ENCODE measurements at places on chromosomes 16 and 17.

DNA sequence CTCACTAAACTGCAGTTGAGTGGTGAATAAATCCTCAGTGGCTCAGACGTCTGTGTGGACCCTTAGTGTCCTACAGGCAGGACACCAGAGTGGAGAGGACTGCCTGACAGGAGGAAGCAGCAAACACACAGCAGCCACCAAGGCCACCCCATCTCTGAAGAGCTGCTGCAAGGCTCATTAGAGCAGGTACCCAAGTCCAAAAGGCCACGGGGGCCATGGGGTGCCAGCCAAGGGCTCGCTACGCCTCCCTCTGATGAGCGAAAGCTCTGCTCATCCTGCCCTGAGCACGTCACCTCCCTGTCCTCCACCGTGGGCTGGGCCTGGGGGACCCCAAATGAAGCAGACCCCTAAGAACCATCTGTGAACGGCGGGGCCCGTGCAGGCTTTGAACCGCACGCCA lies 70.1 kb upstream of the DOC2B start:
- no peak for DNase-seq

- DNase-seq: no peak
These were observed 70.2 kb upstream of the ZNF750 start for GRCh38 chr17:82910041-82910481.

GRCh38 chr16:51577621-51578303 lies 426.7 kb upstream of the SALL1 start:
- no peak for DNase-seq

DNA sequence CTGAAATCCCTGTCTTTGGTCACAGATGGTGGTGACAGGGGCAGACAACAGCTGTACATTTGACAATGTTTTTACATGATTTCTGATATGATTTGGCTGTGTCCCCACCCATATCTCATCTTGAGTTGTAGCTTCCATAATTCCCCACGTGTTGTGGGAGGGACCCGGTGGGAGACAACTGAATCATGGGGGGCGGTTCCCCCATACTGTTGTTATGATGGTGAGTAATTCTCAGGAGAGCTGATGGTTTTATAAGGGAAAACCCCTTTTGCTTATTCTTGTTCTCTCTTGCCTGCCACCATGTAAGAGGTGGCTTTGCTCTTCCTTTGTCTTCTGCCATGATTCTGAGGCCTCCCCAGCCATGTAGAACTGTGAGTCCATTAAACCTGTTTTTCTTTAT lies 353.9 kb downstream of the CPPED1 start:
- no peak for DNase-seq

DNA sequence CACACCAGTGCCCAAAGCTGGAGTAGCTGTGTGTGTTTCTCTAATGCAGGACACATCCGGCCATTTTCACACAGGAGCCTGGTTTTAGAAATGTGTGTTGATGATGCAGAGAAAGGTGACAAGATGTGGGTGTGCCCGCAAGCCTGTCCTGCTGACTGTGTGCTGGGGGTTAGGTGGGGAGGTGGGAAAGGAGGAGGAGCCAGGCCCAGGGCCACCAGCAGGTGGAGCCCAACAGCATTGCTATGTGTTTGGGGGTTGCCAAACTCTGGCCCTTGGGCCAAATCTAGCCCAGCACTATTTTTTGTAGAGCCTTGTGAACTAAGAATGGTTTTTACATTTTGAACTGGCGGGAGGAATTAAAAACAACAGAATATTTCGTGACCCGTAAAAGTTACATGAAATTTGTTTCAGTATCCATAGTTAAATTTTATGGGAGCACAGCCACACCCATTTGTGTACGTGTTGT lies 61.7 kb upstream of the LGALS9 start:
- no peak for DNase-seq

GRCh38 chr17:81164371-81165245 lies 699 bp upstream of the PVALEF start:
- DNase-seq: no peak

DNA sequence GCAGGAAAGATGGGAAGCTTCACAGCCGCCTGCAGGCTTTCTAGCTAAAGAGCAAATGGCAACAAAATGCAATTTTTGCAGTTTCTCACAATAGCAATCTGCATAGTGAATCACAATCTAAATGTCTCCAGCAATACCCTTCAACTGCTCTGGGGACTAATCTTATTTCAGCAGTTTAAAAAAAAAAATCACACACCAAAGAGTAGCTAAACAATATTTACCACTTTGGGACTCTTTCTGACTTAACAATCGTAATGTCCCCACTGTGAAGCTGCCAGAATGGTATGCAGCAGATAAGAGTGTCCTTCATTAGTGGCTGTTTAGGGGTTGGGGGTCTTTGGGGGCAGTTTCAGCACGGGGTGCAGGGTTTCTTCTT lies 9.8 kb downstream of the CPPED1 start:
- DNase-seq: no peak

DNA sequence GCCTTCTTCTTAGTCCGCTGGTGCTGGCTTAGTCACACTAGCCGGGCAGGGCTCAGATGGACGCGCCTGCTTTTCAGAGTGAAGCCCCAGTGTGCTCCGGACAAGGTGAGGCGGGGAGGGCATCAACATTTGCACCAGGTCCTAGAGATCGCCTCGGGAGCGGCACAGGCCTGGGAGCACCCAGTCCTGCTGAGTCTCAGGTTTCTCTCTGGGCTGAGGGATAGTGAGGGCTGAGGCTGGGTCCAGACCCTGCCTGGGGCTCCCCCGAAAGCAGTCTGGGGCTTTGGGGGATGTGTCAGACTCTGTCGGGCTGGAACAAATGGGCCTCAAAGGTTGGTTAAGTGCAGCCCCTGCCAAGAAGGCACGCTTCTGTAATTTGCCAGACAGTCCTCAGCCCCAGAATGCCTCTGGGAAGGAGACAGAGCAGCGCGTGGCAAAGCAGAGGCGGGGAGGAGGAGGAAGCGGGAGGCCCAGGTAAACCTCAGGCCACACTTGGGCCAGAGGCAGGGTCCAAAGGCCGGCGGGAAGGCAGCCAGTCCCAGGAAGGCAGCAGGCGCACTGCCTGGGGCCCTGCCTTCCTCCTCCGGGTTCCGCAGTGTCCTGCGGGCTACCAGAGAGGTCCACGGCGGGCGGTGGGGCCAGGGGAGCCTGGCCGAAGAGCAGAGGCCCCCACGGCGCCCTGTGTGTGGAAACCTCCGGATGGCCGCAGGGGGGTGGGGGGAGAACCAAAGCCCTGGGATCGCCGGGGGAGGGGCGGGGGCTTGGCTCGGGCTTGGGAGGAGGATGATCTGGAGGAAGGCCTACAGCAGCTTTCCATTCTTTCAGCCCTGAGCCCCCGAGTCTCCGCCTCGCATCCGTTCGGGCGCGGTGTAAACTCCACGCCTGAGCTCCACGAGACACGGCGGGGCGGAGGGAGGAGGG lies 39.5 kb upstream of the ATP2A3 start:
- DNase-seq: no peak

DNA sequence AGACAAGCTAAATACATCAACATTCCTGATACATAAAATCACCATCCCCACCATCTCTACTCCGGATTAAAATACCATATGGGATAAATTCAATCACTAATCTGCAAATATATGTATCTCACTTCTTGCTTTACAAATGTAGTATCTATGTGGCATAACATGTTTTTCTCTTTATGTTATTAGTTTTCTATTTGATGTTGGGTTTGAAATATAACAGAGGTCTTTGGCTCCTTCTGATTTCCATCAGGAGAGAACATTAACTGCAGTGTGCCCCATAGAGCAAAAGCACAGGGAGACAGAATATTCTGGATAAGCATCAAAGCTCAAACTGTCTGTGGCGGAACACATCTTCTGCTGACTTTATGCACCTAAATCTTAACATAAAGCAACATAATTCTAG lies 547.2 kb upstream of the CDH8 start:
- DNase-seq: no peak

GRCh38 chr17:78111727-78112517 lies 16.6 kb downstream of the TMC6 start:
- DNase-seq: no peak

- DNase-seq: no peak
These were observed 144.4 kb downstream of the CCT6B start for GRCh38 chr17:34816848-34817247.

DNA sequence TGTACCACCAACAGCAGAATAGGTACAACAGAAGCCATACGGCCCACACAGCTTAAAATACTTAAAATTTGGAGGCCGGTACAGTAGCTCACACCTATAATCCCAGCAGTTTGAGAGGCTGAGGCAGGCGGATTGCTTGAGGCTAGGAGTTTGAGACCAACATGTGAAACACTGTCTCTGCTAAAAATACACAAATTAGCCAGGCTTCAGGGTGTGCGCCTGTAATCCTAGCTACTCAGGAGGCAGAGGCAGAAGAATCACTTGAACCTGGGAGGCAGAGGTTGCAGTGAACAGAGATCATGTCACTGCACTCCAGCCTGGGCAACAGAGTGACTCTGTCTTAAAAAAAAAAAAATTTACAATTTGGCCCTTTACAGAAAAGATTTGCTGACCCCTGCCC lies 17.0 kb downstream of the GFOD2 start:
- no peak for DNase-seq

GRCh38 chr17:80033840-80034239 lies 1.8 kb downstream of the TBC1D16 start:
- no peak for DNase-seq

- no peak for DNase-seq
These were observed 260.8 kb downstream of the ZFHX3 start for GRCh38 chr16:72787130-72787513.

DNA sequence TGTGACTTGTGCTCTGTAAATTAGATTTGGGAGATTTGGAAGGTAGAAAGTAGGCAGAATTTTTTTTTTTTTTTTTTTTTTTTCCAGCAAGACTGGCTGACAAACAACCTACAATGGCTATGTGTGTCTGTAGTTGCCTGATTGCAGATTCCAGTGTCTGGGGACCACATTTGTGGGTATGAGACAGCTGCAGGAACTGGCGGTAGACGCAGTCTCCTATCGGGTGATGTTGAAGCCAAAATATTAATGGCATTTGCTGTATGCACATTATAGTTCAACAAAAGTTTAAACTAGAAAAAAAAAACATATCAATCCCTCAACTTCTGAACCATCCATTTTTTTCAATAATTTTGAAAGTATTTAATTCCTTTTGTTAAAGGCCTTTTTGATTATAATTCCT lies 665.2 kb downstream of the TOX3 start:
- peak; percentile 29 for DNase-seq

- peak; percentile 73 for DNase-seq
These were observed 1.4 kb downstream of the CMTM2 start for GRCh38 chr16:66580605-66581209.

GRCh38 chr16:23397464-23397863 lies 55.5 kb downstream of the COG7 start:
- DNase-seq: no peak

GRCh38 chr17:48527547-48527932 lies 3.3 kb downstream of the HOXB1 start:
- no peak for DNase-seq

DNA sequence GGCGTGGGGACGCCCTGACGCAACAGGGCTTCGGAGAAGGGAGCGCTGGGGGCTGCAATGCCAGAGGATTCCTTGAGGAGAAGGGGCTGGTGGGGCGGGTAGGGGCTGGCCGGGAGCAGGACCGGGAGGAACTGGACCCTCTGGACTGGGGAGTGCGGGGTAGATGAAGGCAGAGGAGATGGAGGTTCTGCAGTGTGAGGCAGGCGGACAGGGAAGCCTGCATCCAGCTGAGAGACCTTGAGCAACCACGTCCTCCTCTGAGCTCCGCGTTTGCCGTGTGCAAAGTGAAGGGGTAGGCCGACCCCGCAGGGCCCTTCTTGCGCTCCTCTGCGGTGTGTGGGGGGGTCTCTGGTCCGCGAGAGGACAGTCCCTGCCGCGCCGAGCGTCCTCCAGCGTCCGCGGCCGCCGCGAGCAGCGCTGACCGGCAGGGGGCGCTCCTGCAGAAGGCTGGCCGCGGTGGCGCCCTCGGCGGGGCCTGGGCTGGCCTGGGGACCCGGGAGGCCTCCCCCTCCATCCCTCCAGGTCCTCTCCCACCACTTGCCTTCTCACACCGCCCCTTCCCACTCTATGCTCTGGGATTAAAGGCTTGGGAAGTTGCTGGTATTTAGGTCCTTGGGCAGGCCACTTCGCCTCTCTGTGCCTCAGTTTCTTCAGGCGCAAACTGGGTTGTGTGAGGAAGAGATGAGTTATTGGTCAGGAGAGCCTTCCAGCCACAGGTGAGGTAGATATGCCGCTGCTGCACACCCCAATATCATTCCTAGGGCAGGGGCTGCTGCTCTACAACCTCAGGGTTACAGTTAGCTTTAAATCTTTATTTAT lies 9.6 kb upstream of the WNT9B start:
- no peak for DNase-seq

DNA sequence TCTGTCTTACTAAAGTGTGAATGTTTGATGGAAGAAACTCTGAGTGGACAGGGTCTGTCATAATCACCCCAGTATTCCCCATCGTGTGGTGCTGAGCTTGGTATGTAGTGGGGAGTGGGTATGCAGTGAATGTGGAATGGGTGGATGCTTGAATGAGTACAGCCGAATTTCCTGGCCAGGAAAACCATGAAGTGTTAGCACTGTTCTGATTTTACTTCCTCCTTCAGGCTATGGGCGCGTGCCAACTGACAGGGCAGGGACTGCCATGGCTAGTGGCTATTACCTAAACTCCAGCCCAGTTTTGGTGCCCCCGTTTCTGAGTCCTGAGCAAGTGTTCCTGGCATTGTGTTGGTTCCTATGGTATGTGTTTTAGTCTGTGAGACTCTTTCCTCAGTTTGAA lies 48.6 kb downstream of the PRKCA start:
- DNase-seq: no peak

DNA sequence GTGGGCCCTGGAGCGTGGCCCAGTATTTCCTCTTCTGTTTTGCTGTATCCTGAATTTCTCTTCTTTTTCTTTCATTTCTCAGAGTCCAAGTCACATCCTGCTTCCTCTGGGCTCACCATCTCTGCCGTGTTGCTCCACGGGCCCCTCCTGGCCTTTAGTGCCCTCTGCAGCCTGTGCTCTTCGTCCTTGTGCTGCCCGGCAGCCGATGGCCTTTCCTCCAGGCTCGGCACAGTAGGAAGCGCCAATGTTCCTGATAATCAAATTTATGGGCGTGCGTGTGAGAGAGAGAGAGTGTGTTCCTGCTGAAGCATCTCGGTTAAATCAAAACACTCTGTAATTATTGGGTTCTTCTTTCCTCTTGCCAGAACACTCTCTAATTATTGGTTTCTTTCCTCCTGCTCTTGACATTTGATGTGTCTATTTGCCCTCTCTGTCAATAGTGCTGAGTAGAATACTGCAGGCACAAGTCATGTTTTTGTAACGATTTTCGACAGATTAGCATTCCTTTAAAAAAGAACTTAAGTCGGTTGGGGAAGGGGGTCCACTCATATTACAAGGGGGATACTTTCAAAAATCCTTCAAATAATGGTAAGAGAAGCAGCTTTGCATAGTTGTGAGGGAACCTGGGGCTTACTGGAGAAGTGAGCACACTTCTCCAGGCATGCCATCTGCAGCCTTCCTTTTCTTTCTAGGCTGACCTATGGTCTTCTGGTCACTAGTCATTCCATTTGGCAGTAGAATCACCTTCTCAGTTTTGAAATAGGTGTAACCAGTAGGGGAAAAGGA lies 126.6 kb downstream of the RPTOR start:
- no peak for DNase-seq

GRCh38 chr16:87062569-87063442 lies 254.4 kb downstream of the C16orf95 start:
- DNase-seq: peak; percentile 95
